ENCODE measurements at places on chromosomes 4 and X. TPM values are rescaled to one million over a fixed set of nuclear protein-coding genes. Genes with fewer than 3 reads are reported as not detected.

GPR119 gene
- total RNA-seq = not detected

SLC16A2 gene
- 8.1 TPM for total RNA-seq

GRCh38 chrX:63855896-63856295, 70.9 kb upstream of the ARHGEF9 start:
- no peak overlapping the region for H3K27ac ChIP-seq
- no peaks in the 10 kb centered on the region for H3K27me3 ChIP-seq
- no peaks in the 10 kb centered on the region for H3K36me3 ChIP-seq
- no peak for DNase-seq

DNA sequence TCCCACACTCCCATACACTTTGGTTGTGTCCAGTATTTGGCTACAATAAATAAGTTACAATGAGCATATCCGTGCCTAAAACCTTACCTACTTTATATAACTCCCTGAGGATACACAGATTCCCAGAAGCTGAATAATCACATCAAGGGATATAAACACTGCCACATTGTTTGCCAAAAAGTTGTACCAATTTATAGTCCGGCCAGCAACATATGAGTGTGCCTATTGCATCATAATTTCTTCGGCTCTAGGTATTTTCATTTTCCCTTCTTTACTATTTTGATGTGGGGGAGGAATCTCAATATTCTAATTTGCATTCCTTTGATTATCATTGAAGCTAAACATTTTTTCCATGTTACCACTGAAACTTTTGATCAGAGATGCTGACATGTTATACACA, 146.4 kb downstream of the PCDH19 start:
- no peaks in the 10 kb centered on the region for H3K4me1 ChIP-seq
- H3K4me3 ChIP-seq = no peak overlapping the region
- no peaks in the 10 kb centered on the region for H3K27me3 ChIP-seq
- H3K27ac ChIP-seq = no peak overlapping the region

- H3K36me3 ChIP-seq = no peaks in the 10 kb centered on the region
- H3K27me3 ChIP-seq = no peaks in the 10 kb centered on the region
- no peak overlapping the region for H3K4me3 ChIP-seq
- no peak for DNase-seq
Observed at GRCh38 chr4:4560642-4561041, 18.8 kb upstream of the STX18 start.
